ENCODE measurements at places on chromosomes 7 and 10. TPM values are rescaled to one million over a fixed set of nuclear protein-coding genes. Genes with fewer than 3 reads are reported as not detected.

DNA sequence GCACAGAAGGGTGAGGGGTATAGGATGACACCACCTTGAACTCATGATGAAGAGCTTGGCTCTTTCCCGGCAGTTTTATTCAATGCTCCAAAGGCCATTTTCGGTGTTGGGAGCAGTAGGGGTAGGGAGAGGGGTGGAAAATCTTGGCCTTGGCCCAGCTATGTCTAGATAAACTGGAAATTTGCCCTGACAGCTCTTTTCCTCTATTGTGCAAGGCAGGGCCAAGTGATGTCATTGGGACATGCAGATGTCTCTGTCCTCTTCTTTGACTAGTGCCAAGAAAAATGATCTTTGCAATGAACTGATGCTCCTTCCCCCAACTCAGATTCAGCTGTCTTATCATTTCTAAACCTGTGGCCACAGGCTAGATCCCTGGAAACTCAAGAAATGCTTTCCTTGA is 27.7 kb upstream of the PRKCQ start:
- peaks cover 30% of the 10 kb centered on the region for H3K4me1 ChIP-seq
- H3K36me3 ChIP-seq, result peaks cover 32% of the 10 kb centered on the region
- no peak overlapping the region for H3K27ac ChIP-seq
- H3K27me3 ChIP-seq, result no peaks in the 10 kb centered on the region

GRCh38 chr10:67539312-67539711 is 156.7 kb downstream of the CTNNA3 start:
- H3K4me3 ChIP-seq, result no peak overlapping the region
- H3K4me1 ChIP-seq, result no peaks in the 10 kb centered on the region
- H3K27ac ChIP-seq, result no peak overlapping the region
- no peaks in the 10 kb centered on the region for H3K36me3 ChIP-seq

- no peaks in the 10 kb centered on the region for H3K27me3 ChIP-seq
- no peak overlapping the region for H3K27ac ChIP-seq
- no peak for DNase-seq
- no peaks in the 10 kb centered on the region for H3K4me1 ChIP-seq
- H3K4me3 ChIP-seq, result no peak overlapping the region
Observed at GRCh38 chr7:95607561-95607960, 11.2 kb upstream of the PDK4 start.

DNA sequence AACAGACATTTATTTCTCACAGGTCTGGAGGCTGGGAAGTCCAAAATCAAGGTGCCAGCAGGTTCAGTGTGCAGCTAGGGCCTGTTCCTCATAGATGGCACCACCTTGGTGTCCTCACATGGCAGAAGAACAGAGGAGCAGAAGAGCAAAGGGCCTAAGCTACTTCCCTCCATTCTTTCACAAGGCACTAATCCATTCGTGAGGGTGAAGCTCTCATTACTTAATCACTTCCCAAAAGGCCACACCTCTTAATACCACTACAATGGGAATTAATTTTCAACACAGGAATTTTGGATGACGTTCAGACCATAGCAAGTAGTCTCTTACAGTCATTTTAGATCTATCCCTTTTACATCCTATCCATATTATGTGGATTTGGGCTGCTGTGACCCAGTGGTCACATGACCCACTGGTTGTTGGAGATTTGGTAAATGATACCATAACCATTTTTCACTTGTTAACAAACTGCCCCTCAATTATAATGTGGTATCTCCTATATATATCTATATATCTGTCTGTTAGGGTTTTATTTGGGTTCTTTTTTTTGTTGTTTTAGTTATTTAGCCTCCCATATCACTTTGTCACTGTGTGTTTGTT is 63.4 kb downstream of the BBS9 start:
- no peaks in the 10 kb centered on the region for H3K27me3 ChIP-seq
- no peak for DNase-seq
- no peak overlapping the region for H3K27ac ChIP-seq
- peaks cover 7% of the 10 kb centered on the region for H3K4me1 ChIP-seq

DNA sequence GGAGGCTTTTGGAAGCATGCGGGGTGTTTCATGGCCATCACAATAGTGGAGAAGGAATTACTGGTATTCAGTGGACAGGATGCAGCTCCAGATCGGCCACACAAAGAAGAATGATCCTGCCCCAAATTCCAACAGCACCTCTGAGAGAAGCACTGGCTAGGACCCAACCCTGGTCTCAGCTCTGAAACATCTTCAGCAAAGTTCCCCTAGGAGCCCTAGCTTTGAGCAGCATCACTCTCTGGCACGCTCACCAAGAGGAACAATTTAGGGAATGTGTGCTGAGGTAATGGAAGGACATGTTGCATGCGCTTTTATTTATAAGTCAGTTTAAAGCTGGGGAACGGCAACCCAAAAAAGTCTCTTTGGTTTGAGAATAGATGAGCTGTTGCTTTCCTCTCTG is 5.5 kb upstream of the OPN1SW start:
- H3K27me3 ChIP-seq, result no peaks in the 10 kb centered on the region
- H3K4me1 ChIP-seq, result no peaks in the 10 kb centered on the region
- H3K4me3 ChIP-seq, result no peak overlapping the region
- no peak overlapping the region for H3K27ac ChIP-seq

- no peaks in the 10 kb centered on the region for H3K36me3 ChIP-seq
- H3K27ac ChIP-seq, result no peak overlapping the region
- no peak for DNase-seq
- no peak overlapping the region for H3K4me3 ChIP-seq
- no peaks in the 10 kb centered on the region for H3K4me1 ChIP-seq
Observed at GRCh38 chr7:11239316-11239715, 265.6 kb downstream of the PHF14 start.

BTBD16 gene
- not detected for total RNA-seq

All from CD4-positive, CD25-positive, alpha-beta regulatory T cell (primary cell).